ENCODE measurements at places on chromosomes 3 and 15.

GRCh38 chr3:133256787-133257483, 142.9 kb upstream of the BFSP2 start:
- no peak for DNase-seq

DNA sequence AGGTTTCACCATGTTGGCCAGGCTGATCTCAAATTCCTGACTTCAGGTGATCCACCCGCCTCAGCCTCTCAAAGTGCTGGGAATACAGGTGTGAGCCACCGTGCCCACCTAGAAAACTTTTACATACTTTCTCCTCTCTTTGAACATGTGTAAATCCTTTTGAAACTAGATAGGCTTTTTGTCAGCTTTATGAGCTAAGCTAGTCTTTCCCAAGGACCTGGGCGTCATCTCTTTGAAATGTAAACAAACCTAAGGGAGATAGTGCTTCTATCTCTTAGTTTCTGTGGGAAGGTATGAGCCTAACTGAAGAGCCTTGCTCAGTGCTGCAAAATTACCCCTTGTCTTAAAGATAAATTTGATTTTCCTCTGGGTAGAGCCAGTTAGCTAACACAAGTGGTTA, 4.8 kb downstream of the CX3CR1 start:
- no peak for DNase-seq

DNA sequence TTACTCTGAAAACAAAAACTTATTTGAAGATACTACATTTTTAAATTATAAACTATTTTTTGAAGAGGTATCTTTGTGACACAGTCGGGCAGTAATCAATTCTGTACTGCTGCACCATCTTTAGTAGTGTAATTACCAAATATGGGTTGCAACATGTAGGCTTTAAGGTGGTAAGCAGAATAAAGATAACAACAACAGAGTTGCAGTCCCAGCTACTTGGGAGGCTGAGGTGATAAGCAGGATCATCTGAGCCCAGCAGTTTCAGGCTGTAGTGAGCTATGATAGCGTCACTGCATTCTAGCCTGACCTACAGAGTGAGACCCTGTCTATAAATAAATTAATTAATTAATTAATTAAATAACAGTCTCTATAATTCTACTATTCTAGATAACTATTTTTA, 6.0 kb downstream of the PLOD2 start:
- no peak for DNase-seq

GRCh38 chr3:66986406-66986805, 11.7 kb upstream of the KBTBD8 start:
- no peak for DNase-seq

DNA sequence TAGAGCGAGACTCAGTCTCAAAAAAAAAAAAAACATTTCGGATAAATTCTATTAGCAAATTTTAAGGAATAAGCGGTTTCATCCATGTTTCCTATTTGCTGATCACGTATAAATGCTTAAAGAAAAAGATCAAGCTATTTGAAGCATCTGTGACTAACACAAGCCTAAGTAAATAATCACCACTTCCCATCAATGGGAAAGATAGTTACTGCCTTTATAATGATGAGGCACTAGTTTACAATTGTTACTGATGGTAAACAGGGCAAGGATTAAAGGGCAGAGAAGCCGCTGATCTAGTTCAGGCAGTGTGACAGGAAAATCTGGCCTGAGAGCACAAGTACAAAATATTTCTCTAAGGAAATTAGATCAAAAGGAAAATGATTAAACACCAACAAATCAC, 13.7 kb downstream of the CLPX start:
- no peak for DNase-seq

- peak; percentile 3 for DNase-seq
Measured at GRCh38 chr15:66878761-66879160, 176.7 kb downstream of the SMAD6 start.

- DNase-seq: no peak
Measured at GRCh38 chr3:33869977-33870376, 71.5 kb downstream of the PDCD6IP start.

DNA sequence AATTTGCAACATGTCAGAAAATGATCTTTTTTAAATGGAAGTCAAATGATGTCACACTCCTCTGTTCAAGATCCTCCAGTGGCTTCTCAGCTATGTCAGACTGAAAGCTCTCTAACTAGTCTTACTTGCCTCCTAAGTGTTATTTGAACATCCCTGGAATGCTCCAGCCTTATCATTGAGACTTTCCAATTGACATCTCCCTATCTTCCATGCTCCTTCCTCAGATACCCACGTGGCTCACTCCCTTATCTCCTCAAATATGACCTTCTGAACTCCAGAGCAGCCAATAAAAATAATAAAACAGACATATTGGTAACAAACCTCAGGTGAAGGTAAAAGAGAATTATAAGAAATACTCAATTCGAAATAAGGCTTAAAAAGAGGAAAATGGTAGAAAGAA, 25.5 kb upstream of the AADAC start:
- DNase-seq: no peak

- DNase-seq: no peak
Measured at GRCh38 chr3:81620849-81621248, 140.6 kb downstream of the GBE1 start.

DNA sequence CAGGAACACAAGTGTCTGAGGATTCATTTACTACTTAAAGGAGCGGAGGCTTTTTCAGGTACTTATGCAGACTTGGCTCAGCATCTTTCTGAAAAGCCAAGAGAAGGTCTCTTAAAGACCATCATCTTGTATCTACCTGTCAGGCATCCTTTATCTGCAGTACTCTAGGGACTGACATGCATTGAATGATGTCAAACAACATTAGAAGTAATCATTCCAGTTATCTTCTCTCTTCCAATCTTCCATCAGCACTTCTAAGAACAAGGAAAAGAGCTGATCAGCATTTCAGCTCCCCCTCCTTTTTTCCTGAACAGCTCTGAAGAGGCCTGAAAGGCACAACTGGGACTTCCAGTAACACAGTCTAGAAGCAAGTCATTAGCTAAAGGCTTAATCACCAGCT, 214.8 kb downstream of the KCNH8 start:
- DNase-seq: no peak

- peak; percentile 77 for DNase-seq
Measured at GRCh38 chr3:171001957-171002694, 24.4 kb downstream of the SLC2A2 start.

- peak; percentile 31 for DNase-seq
Measured at GRCh38 chr3:5197470-5198312, 10.2 kb downstream of the EDEM1 start.
